ENCODE measurements at places on chromosomes 12 and 14. TPM values are rescaled to one million over a fixed set of nuclear protein-coding genes. Genes with fewer than 3 reads are reported as not detected.

Gene GNB3
- 0.69 TPM for total RNA-seq

Gene MEG3
- 21.8 TPM for total RNA-seq

Gene TDRD9
- total RNA-seq = 0.29 TPM

DNA sequence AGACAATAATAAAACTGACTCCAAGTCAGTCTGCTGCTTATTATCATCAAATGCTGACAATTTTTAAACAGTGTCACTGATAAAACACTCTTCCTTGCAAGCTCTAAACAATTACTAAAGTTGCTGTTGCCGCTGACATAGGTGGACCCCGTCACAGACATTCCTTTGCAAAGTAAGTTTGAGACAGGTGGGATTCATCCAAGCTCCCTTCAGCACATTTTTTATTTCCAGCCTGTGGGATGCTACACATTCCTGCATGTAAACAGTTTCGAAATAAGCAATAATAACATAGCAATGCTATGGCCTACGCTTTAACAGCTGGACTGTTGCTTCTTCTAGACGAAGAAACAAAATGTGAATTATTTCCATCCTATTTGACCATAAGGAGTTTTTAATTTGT is 85.4 kb upstream of the HIF1A start:
- no peak overlapping the region for H3K4me3 ChIP-seq
- H3K4me1 ChIP-seq = peaks cover 7% of the 10 kb centered on the region
- H3K36me3 ChIP-seq = no peaks in the 10 kb centered on the region
- DNase-seq = no peak

Gene KERA
- total RNA-seq = not detected

GRCh38 chr12:68612202-68612601 is 1.5 kb downstream of the RAP1B start:
- peaks cover 52% of the 10 kb centered on the region for H3K4me1 ChIP-seq
- DNase-seq = no peak
- peaks cover 4% of the 10 kb centered on the region for H3K36me3 ChIP-seq
- H3K4me3 ChIP-seq = peak overlapping the region; percentile 93
